ENCODE measurements at places on chromosomes 2 and 18.

DNA sequence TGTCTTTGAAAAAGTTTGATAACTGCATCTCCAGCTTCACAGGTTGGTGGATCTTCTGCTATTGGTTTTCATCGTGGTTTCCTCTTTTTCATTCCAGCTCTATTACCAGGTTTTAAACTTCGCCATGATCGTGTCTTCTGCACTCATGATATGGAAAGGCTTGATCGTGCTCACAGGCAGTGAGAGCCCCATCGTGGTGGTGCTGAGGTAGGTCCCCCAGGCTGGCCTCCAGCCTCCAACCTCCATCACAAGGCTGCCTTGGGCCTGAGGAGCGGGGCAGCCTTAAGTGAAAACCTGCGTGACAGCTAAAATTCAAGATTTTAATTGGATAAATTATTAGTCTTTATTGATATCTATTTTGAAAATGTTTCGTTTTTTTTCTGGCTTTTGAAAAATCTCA, 9.7 kb downstream of the SEC11C start:
- DNase-seq = no peak

- DNase-seq = no peak
Measured at GRCh38 chr2:223123855-223124610, 72.0 kb downstream of the KCNE4 start.

GRCh38 chr2:25879133-25879730, 945 bp upstream of the ASXL2 start:
- no peak for DNase-seq

GRCh38 chr2:45885171-45885621, 233.7 kb downstream of the PRKCE start:
- no peak for DNase-seq

GRCh38 chr2:23292024-23292423, 93.0 kb upstream of the KLHL29 start:
- DNase-seq = no peak

DNA sequence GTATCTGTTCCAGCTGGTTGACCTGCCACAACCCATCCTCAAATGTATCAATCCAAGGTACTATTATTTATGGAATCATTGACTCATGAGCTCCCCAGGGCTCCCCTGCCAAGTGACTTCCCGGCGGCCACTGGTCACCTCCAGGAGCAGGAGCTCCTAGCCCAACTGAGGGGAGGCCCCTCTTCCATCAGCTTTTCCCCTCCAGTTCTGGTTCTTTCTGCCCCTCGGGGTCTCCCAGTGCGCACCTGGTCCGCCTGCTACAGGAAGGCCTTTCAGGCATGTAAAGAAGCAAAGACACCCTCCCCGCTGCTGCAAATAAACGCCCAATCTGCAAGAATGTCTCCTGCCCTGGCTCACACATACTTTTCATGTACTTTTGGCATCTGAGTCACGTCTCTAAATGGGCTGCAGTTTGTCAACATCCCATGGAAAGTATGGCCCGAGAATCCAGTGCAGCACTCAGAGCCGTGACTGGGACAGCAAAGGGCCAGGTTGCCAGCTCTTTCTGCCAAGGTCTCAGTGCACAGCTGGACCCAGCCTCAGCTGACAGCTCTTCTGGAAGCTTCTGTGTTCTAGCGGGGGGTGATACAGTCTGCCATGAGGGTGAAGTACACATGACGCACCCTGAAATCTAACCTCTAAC, 41.4 kb downstream of the KLHL29 start:
- DNase-seq = no peak

DNA sequence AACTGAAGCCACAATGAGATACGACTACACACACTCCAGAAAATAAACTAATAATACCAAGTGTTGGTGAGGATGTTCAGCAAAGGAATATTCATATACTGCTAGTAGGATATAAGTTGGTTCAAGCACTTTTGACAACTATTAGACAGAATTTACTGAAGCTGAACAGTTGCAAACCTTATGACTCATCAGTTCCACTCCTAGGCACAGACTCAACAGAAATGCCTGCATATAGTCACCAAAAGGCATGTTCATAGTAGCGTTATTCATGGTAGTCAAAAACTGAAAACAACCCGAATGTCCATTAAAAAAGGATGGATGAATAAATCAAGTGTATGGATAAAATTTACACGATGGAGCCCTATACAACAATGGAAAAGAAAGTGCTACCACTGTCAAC, 232.0 kb downstream of the ANAPC1 start:
- no peak for DNase-seq

- DNase-seq = no peak
Measured at GRCh38 chr18:49645841-49646351, 84.0 kb downstream of the LIPG start.

GRCh38 chr2:199484927-199485326, 27.2 kb upstream of the SATB2 start:
- no peak for DNase-seq

DNA sequence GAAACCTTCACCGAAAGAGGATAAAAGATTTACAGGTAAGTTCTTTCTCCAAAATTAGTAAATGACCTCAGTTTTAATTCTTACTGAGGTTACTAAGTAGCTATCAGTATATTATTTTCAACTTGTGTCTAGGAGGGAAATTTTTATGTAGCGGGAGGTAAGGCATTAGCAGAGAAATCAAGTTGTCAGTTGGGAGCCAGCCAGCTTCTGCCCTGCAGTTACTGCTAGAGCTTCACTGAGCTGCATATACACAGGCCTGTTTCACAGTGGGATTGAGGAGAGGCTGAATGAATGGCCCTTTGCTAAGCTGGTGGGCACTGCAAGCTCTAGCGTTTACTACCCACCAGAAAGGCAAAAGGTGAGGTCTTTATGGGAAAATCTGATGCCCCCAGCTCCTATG, 105.7 kb downstream of the ACAA2 start:
- DNase-seq = no peak

- no peak for DNase-seq
Measured at GRCh38 chr18:7557973-7558372, 9.1 kb upstream of the PTPRM start.

DNA sequence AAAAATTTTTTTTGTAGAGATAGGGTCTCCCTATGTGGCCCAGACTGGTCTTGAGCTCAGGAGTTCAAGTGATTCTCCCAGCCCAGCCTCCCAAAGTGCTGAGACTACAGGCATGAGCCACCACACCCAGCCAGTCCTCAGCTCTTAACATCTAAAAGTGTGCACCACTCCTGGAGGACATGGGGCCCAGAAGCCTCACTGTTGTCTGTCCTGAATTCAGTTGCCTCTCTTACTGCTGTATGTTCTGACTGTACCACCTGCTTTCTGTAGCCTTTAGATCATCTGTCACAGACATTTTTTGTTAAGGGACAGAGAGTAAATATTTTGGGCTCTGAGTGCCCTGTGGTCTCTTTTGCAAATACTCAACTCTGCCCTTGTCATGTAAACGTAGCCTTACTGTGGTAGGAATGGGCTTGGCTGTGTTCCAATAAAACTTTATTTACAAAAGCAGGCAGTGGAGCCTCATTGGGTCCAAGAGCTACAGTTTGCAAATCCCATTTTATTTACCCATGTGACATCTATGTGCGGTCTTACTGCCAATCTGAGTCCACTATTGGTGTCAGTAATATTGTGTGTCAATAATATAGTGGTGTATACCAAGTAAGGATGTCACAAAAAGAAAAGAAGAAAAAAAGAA, 38.1 kb downstream of the TMEM37 start:
- DNase-seq = no peak

DNA sequence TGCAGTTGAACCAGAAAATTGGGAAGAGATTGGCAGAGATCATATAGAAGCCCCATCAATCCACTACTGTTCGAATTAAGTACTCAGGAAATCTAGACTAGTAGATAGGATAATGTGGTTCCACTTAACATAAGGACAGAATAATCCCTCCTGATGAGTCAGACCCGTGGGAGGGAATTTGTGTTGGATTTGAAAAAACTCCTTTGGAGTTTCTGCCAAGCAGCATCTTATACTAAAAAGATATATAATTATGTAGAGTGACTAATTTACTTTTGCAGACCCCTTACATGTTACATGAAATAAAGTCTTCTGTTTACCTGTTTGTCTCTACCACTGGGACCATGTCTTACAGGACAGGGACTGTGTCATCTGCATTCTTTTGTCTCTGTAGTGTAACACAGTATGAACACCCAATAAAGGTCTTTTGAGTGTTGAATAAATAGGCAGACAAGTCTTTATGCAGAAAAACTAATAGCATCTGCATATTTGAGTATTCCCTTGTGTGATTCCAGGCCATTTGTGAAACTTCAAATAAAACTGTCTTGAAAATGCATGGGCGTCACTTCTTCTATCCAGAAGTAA, 122.6 kb upstream of the DNAJC10 start:
- DNase-seq = no peak

GRCh38 chr2:218827701-218828476, 3.7 kb downstream of the PRKAG3 start:
- DNase-seq = no peak

DNA sequence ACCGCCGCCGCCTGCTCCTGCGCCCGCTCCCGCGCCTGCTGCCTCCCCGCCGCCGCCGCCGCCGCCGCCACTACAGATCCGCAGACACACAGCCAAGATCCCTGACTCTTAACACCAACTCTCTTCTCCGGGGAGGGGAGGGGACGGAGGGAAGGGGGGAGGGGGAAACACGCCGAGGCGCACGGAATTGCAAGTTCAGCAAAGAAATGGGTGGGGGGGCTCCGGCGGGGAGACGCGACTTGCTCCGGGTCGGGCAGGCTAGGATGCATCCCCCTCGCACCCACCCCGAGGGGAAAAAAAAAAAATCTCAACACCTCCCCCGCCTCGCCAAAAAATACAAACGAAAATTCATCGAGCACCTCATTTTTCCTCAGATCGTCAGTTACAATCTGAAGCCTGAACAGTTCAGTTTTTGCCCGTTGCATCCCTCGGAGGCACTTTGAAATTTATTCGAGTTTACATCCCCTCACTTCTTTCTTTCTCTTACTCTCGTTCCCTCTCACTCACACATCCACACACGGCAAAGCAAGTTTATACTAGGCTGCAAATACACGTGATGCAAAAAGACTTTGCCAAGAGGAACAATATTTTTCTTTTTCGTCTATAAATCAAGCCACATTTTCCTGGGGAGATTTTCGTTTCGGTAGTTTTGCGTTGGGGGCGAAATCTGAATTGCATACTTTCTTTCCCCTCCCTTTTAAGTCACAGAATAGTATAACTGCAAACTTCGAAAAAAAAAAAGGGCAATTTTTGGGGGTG, at the start of gene TCF4:
Gene TCF4 (minus strand): TSS at position 82 of the 759 bp plus-strand sequence. CDS start 1,076 bp downstream, outside the sequence.
- DNase-seq = no peak

DNA sequence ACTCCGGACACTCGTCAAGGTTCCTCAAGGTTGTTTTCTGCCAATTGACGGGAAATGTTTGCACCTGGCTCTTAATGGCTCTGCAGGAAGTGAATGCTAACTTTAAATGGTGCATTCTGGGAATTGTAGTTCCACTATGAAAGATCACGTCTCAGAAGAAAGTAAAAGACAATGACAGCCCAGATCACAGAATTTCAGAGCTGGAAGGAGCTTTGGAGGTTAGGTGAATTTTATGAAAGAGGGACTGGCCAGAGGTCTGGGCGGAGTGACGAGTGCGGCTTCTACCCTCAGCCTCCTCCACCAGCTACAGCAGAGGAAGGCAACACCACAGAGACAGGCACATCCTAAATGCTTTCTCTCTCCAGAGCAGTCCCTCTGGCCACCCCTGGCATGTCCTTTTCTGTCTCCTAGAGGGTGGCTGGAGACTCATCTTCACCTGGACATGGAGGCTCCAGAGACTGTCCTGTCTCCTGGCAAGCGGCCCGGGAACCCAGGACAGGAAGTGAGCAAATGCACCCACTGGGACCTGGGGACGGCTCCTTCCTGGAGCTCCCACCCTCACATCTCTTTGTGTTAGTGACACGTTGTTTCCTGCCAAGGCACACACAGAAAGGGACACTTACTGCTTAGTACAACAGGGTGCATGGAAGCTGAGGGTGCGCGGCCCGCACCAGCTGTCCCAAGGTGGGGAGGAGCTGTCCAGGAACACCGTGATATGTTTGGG, 19.4 kb downstream of the THAP4 start:
- DNase-seq = no peak

DNA sequence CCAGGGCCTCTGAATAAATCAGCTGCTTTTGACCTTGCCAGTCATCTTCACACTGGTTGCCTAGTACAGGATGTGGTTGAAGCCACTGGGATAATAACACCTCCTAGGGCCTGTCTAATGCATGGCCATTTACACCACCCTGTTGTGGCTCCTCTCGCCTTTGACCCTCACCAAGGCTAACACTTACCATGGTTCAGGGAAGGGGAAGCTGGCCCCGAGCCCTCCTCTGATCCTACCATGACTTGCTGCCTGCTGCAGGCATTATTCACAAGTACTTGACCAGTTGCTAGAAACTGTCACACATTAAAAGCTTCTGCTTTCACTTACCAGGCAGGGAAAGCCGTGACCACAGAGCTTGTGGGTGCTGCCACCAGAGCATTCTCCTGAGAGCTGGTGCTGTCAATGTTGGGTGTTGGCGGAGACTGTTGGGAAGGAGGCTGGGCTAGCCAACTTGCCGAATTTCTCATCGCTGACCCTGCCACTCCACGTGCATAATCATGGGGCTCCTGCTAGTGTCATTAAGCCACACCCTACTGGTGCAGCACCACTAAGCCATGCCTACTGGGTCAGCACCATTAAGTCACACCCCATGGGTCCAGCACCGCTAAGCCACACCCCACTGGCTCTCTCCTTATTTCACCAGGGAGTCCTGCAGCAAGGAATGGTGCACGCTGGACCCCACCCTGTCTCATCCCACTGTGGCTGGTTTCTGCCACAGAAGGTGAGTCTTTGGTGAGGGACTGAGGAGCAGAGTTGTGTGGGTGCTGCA, 47.0 kb upstream of the TTC39C start:
- DNase-seq = no peak

DNA sequence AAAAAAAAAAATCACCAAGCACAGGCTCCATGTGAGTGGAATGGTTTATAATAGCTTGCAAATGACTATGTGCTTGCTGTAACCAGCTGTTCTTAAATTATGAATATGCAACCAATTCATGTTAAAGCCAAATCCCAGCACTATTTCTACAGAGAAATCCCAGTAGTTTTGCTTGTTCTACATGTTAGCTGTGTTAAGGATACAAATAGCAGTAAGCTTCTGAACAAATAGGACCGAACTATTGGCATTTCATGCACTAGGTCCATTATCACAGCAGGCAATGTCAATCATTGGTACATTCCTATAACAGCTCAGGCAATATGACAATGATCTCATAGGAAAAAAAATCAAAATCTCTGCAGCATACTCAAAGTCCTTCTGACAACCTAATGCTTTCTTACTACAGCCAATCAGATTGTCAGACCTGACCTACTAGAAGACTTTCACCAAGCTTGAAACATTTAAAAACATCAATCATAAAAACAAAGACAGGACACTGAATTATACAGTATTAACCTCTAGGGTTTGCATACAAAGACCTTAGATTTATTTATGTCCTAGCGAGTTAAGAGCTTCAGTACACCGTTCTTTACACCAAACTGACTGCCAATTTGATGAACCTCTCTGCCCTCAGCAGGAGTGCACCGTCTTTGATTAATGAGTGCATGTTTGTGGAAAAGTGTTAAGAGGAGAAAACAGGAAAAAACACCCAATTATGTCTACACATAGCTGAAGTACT, 6.4 kb downstream of the BAZ2B start:
- DNase-seq = no peak

- no peak for DNase-seq
Measured at GRCh38 chr2:211957799-211958198, 580.8 kb downstream of the ERBB4 start.

- no peak for DNase-seq
Measured at GRCh38 chr18:37332219-37332618, 233.4 kb downstream of the CELF4 start.
